ENCODE measurements at places on chromosomes 1 and 21. TPM values are rescaled to one million over a fixed set of nuclear protein-coding genes. Genes with fewer than 3 reads are reported as not detected.

The AADACL3 gene
- polyA plus RNA-seq = not detected

The TSPAN1 gene
- polyA plus RNA-seq = 0.38 TPM

- no peaks in the 10 kb centered on the region for H3K36me3 ChIP-seq
- DNase-seq = no peak
- H3K27me3 ChIP-seq = no peaks in the 10 kb centered on the region
- no peaks in the 10 kb centered on the region for H3K4me1 ChIP-seq
- H3K4me3 ChIP-seq = no peak overlapping the region
Observed at GRCh38 chr1:162166917-162167615, 97.6 kb downstream of the NOS1AP start.

DNA sequence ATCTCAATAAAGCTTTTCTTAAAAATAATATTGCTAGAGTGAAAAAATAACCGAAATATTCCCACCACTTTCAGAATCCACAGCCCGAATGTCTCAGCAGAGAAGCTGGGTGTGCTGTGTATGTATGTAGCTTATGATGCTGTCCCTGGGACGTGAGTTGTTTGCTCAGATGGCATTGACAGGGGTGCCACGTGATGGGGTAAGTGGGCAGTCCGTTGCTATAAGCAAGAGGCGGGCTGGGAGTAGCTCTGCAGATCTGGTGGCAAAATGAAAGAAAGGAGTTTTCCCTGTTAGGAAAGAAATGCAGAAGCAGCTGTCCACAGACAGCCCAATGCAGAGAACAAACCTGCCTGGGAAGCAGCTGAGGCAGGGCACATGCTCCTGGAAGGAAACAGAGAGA is 3.8 kb upstream of the FAM20B start:
- no peaks in the 10 kb centered on the region for H3K36me3 ChIP-seq
- no peaks in the 10 kb centered on the region for H3K27me3 ChIP-seq
- H3K4me1 ChIP-seq = peaks cover 13% of the 10 kb centered on the region
- H3K27ac ChIP-seq = no peak overlapping the region
- peak; percentile 62 for DNase-seq
- no peak overlapping the region for H3K4me3 ChIP-seq
